ENCODE measurements at places on chromosomes 2 and 18.

GRCh38 chr2:624096-624495 lies 53.1 kb downstream of the TMEM18 start:
- DNase-seq: no peak

DNA sequence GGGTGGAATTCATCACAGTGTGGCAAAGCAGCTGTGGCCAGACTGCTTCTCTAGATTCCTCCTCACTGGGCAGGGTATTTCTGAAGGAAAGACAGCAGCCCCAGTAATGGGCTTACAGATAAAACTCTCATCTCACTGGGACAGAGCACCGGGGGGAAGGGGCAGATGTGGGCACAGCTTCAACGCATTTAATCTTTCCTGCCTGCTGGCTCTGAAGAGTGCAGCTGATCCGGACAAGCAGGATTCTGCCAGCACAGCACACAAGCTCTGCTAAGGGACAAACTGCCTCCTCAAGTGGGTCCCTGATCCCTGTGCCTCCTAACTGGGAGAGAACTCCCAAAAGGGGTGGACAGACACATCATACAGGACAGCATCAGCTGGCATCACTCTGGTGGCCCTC lies 779.9 kb upstream of the CNTNAP5 start:
- no peak for DNase-seq

- no peak for DNase-seq
Measured at GRCh38 chr2:142954493-142954892, 77.0 kb downstream of the KYNU start.

- DNase-seq: no peak
Measured at GRCh38 chr2:106191511-106192016, 2.5 kb downstream of the UXS1 start.

- DNase-seq: no peak
Measured at GRCh38 chr2:163667064-163667887, 68.5 kb downstream of the FIGN start.

DNA sequence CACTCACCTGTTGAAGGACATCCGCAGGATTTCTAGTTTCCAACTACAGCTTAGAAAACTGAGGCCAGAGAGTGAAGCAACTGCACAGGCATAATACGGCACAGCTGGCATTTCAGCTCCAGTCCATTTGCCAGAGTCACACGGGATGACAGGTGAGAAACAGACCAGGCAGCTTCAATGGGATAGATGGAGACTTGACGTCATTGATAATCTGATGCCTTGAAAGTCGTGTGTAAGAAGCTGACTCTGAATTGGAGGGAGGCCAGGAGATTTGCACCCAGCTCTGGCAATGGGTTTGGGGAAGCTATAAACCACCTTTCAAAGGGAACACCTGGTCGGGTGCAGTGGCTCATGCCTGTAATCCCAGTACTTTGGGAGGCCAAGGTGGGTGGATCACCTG lies 12.4 kb upstream of the DNMT3A start:
- DNase-seq: no peak

DNA sequence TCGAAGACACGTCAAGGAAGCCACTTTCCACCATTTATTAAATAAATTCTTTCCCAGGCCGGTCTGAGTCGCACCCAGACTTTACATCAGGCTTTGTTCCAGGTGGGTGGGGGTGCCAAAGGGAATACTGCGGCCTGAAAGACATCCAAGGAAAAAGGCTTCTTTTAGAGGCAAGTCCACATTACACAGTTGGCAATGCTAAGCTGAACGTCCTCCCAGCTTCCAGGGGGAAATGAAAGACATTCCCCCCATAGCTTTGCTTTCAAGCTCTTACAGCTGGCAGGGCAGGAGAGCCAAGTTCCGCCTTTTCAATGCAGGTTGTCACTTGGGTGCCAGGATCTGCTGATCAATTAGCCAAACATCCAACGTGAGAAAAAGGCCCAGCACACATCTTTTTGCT lies 36.5 kb upstream of the PTPN4 start:
- no peak for DNase-seq

DNA sequence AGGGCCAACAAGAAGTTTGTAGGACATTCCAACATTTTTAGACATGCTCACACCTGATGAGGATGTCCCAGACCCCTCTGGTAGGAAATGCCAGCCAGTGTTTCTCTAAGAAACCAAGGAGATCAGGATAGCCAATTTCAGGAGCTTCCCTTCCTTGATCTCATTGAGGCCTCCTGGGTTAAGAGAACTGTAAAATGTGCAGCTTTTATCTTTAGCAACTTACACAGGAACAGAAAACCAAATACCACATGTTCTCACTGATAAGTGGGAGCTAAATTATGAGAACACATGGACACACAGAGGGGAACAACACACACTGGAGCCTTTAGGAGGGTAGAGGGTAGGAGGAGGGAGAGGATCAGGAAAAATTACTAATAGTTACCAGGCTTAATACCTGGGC lies 99.6 kb upstream of the MAP2 start:
- DNase-seq: no peak

DNA sequence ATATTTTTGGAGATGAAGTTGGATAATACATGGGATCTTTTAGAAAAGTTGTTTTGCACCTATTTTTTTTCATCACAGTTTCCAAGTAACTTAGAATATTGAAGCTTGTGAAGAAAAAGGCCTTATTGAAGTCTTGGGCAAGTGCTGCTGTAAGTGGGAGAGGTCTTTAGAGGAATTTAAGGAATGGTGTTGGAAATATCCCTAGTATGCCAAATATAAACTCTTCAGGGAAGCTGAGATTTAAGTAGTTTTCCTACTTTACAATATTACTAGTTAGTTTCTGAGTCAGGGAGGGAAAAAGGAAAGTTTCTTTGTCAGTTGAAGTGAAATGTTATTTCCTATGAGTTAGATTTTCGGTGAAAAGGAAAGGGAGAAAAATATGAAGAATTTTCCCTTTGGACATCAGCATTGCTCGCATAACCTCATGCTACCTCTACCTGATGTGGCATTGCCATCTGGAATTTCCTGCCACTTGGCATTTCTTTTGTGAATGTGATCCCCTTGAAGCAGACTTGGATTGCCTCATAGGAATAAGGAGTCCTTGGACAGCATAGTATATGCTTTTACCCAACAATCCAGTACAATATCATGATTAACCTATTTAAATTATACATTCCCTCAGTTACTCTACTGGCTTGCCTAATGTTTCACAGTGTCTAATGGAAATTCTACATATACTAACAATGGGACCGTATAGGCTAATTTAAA lies 12.1 kb downstream of the PLEKHH2 start:
- DNase-seq: no peak

DNA sequence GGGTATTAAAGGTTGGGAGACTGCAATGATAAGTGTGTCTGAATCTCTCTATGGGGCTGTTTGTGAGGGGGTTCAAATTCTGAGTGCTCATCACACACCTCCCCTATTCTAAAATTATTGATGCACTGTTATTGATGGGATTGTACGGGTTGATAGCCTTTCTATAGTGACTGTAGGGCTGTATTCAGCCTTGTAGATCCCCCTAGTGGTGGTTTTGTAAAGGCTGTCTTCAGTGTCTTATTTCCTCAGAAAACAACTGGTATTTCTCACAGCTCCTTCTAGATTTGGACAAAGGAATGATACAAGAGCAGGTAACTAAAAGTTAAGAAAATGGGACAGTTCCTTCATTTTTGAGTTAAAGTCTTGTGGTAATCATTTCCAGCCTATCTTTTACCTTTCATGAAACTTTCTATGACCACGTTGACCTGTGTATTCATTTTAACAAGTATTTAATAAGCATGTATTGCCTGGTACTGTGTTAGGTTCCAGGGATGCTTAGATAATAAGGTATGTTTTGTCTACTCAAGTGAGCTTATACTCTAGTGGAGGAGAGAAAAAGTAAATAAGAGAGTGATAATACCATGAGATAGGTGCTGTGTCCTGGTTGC lies 21.2 kb downstream of the SMAD4 start:
- DNase-seq: no peak

- DNase-seq: no peak
Measured at GRCh38 chr2:14932285-14932684, 299.8 kb downstream of the LRATD1 start.

GRCh38 chr2:44945676-44946371 lies 4.3 kb downstream of the SIX3 start:
- DNase-seq: no peak

GRCh38 chr2:159617100-159617499 lies 752 bp upstream of the BAZ2B start:
- DNase-seq: no peak

DNA sequence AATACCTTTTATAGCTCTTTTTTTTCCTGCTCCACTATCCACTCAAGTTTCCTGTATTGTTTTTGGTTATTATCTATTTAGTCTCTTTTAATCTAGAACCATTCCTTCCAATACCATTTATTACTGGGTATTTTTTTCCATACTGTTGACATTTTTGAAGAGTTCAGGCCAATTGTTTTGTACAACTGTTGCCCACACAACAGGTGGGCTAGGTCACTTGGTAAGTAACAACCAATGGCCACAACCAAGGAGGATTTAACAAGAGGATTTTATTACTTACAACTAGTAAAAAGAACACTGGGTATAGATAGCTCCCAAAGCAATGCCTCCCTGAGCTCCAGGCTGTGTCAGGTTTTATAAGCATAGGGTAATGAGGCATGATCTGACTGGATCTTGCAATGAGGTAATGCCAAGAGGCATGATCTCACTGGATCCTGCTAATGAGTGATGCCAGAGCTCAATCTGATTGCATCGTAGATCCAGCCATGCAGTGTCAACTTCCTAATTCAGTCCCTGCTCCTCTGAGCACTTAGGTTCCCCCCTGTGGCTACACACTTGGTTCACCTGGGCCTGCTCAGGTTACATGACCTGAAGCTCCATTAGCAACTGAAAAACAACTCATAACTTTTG lies 7.1 kb upstream of the CEP68 start:
- no peak for DNase-seq

- DNase-seq: no peak
Measured at GRCh38 chr18:36128907-36129299, 237 bp downstream of the SLC39A6 start.

- no peak for DNase-seq
Measured at GRCh38 chr18:26206488-26206887, 19.8 kb upstream of the TAF4B start.

DNA sequence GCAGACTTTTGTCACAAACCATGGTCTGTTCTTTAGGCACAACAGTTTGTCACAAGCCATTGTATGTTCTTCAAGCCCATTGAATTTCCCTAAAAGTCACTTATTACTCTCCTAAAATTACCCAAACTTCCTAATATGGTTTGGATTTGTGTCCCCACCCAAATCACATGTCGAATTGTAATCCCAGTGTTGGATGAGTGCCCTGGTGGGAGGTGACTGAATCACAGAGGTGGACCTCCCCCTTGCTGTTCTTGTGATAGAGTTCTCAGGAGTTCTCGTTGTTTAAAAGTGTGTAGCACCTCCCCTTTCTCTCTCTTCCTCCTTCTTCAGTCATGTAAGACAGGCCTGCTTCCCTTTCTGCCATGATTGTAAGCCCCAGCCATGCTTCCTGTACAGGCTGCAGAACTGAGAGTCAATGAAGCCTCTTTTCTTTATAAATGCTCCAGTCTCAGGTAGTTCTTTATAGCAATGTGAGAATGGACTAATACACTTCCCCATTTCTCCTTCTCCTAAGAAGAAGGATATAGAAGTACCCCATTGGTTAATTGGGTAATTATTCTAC lies 11.2 kb upstream of the GYPC start:
- no peak for DNase-seq

GRCh38 chr2:157302492-157303099 lies 23.0 kb downstream of the ERMN start:
- no peak for DNase-seq

DNA sequence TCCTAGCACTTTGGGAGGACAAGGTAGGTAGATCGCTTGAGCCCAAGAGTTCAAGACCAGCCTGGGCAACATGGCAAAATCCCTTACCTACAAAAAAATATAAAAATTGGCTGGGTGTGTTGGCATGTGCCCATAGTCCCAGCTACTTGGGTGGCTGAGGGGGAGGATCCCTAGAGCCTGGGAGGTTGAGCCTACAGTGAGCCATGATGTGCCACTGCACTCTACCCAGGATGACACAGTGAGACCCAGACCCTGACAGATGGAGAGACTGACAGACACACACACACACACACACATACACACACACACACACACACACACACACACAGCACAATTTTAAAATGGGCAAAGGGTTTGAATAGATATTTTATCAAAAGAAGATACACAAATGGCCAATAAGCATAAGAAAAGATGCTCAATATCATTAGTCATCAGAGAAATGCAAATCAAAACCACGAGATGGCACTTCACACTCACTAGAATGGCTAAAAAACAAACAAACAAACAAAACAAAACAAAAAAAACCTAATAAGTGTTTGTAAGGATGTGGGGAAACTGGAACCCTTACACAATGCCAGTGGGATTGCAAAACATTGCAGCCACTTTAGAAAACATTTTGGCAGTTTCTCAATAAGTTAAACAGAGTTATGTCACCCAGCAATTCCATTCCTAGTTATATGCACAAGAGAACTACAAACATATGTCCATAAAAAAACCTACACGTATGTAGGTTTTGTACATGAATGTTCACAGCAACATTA lies 42.3 kb downstream of the BAZ2B start:
- no peak for DNase-seq

DNA sequence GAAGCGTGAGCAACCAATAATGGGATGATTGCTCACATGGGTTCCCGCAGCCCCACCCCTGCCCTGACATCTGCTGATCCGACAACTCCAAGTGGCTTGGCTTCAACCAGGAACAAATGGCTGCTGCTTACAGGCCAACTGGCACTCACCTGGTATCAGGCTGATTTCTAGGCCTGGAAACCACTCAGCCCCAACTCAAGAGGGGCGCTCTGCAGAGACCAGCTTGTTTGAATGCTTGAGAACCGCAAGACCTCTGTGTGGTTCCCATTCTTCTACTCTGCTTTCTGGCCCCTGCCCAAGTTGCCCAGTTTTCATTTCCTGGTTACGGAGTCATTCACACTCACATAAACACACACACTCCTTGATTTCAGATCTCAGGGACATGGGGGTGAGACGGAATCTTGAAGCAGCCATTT lies 52.0 kb downstream of the TNP1 start:
- no peak for DNase-seq

GRCh38 chr18:44624052-44624451 lies 56.6 kb upstream of the SETBP1 start:
- DNase-seq: no peak

- no peak for DNase-seq
Measured at GRCh38 chr2:165793161-165793778, 777 bp downstream of the GALNT3 start.

All from activated CD8-positive, alpha-beta memory T cell treated with anti-CD3 and anti-CD28 coated beads for 1 hour (primary cell).